ENCODE measurements at places on chromosomes 4 and X.

DNA sequence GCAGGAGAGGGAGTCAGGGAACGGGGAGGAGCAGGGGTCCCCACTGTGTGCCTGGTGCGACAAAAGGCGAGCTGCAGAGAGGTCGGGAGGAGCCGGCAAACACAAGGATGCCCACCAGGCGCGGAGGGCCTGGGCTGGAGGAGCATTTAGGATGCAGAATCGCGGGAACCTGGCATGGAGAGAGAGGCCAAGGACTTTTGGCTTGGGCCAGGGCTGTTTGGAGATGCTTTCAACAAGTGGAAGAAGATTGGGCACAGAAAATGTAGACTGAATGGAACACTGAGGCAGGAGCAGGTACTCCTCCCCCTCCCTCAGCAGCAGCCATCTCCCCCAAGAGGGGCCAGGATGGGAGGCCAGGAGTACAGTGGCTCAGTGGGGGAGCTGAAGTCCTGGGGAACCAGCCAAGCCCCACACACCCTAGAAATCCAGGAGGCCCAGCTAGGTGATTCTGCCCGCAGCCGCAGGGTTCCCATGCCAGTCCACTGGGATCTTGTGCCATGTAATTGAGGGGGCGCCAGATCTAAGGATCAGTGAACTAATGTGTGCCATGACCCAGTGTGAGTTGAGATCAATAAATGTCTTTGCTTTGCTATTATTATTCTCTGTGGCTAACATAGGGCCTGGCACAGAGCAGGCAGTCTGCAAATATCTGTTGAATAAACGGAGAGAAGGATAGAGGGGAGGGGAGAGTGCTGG, 1.1 kb upstream of the ABLIM2 start:
- no peak for DNase-seq

- DNase-seq = no peak
Measured at GRCh38 chr4:5545271-5545670, 163.1 kb downstream of the EVC2 start.

DNA sequence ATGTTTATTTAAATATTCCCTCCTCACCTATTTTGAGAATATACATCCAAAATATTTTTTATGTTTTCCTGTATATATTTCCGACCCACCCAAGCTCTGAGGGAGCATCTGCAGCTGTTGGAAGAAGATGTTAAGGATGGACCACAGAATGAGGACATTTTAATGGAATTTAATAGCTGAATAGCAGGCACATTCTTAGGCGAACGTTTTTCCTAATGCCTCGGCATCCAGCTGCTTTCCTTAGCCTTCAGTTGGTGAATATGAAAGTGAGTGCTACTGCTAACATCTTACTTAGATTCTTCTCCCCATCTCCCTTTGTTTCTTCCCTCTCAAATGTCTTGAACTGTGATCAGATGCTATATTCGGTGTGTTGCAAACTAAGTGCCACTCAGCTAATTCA, 158.0 kb upstream of the CTSO start:
- DNase-seq = no peak

DNA sequence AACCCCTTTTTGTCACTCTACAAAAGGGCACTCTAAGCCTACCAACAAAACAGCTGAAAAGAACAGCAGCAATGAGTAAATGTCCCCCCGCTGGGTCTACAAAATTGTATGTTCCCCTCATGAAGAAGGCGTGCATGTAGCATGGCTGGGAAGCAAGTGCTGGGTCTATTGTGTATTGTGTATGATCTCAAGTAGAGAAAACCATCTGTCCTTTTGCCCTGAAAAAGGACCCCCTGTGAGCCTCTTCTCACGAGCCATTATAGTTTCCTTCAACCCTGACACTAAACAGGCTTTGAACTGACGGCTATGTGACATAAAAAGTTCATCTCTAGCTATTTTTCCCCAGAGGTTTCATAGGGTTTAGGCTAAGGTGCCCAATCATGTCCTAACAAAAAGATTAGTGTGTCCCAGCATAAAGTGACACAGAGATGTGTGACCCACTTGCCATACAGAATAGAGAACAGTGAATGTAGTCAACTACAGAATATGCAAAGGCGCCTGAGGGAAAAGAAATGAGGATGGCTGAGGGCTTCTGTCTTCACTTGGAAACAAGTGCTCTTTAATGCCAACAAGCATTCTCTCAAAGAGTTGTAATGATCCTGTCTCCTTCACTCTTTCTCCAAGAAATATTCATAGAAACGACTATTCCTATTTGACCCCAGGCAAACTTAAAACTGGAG, 27.3 kb downstream of the COL25A1 start:
- DNase-seq = no peak

DNA sequence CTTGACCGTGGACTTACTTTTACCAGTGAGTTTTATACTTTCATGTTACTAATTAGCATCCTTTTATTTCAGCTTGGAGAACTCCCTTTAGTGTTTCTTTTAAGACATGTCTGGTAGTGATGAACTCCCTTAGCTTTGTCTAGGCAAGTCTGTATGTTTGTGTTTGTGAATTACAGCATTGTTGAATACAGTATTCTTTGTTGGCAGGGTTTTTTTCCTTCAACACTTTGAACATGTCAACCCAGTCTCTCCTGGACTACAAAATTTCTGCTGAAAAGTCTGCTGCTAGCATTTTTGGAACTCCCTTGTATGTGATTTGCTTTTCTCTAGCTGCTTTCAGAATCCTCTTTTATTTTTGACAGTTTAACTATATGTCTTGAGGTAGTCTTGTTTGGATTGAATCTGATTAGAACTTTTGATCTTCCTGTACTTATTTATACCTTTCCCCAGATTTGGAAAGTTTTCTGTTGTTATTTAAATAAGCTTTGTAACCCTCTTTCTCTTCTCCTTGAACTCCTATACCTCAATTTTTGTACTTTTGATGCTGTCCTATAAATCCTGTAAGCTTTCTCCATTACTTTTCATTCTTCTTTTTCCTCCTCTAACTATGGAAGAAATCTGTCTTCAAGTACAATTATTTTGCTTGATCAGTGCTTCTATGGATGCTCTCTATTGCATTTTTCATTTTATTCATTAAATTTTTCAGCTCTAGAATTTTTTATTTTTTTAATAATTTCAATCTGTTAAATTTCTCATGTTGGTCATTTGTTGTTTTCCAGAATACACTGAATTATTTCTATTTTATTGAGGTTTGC, 14.1 kb downstream of the PAPSS1 start:
- no peak for DNase-seq

- DNase-seq = no peak
Measured at GRCh38 chrX:40683245-40683644, 35.9 kb upstream of the CXorf38 start.

DNA sequence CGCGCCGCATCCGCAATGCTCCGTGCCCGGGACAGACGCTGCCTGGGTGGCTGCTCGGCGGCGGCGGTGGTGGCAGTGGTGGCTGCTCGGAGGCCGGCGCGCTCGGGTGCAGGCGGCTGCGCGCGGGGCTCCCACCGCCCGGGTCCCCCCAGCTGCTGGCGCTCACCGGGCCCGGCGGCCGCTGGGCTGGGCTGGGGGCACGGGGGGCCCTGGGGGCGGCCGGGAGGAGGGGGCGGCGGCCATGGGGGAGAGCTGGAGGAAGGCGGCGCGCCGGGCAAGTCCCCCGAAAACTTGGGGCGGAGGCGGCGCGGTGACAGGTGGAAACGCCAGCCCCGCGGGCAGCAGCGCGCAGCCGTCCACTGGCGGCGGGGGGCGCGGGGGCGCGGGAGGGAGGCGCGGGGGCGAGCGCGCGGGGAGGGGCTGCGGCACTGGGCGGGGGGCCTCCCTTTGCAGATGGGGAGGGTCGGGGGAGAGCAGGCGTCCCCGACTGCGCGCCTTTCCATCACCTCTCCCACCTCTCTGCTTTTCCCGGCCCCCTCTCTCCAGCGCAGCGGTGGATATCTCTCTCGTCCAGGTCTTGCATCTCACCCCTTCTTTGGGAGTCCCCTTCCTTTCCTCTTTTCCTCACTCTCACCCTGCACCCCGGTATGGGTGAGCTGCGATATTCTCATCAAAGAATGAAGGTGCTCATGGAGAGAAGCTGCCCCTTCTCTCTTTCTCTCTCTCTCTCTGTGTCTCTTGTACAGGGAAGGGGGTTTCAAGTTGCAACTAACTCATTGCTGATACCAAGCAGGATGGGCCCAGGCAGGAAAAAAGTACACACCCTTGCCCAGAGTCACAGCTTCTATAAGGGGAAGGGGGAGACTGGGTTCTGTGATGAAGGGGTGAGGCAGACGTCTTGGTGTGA, 83.7 kb upstream of the DHRSX start:
- DNase-seq = no peak

DNA sequence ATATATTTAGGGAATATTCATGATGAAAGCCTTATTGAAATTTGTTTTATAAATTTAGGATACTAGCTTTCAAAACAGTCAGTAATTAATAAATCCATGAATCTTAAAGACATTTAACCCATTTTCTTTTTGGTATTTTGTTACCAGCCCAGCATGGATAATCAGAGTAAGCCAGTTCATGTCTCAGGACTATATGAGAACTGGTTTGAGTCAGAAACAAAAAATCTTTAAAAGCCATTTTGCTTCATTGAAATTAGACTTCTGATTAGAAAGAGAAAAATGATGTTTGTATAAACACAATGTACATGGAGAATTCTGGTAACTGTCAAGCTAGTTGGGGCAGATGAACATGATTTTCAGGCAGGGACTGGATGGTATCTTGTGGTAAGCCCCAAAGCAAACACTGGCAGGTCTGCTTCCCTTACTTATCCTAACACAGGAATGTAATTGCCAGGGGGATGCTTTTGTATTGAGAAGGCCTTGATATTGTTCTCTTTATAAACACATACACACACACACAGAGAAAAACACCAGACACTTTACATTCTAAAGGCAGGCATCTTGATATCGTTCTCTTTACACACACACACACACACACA, 9.4 kb downstream of the ARHGAP10 start:
- no peak for DNase-seq

DNA sequence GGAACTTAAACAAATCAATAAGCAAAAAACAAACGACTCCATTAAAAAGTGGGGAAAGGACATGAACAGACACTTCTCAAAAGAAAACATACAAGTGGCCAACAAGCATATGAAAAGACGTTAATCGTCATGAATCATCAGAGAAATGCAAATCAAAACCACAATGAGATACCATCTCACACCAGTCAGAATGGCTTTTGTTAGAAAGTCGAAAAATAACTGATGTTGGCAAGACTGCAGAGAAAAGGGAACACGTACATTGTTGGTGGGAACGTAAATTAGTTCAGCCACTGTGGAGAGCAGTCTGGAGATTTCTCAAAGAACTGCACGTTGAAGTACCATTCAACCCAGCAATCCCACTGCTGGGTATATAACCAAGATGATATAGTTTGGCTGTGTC, 23.7 kb downstream of the NEUROG2 start:
- no peak for DNase-seq

GRCh38 chr4:183445097-183445428, 627 bp downstream of the CDKN2AIP start:
- peak; percentile 23 for DNase-seq

DNA sequence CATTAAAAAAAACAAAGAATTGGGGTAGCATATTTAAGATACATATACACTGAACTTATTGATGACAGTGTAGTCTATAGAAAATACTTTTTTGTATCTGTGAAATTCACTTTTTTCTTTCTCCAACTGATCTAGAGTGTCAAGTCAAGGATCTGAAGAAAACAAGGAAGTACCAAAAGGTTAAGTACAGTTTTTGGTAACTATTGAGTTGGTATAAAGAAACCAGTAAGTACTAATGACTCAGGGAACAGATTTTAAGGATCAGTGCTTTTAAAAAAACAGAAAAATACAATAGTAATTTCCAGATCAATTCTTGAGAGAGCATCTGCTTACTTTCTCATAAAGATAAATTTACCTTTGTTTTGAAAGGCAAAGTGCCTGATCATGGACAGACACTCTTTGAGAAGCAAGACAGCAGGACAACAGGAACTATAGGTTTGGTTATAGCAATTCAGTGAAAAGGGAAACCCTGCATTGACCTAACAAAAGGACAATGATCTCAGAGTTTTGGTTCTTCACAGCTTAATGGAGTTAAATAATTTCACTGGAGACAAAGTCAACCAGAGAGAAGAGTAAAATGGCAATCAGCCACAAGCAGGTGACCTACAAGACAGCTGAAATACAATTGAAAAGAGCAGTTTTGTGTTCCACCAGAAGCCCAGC, 23.4 kb downstream of the TRMT10A start:
- no peak for DNase-seq

GRCh38 chrX:130645955-130646583, 244.3 kb downstream of the RBMX2 start:
- no peak for DNase-seq

- DNase-seq = no peak
Measured at GRCh38 chrX:65644621-65645289, 22.7 kb upstream of the MSN start.

- DNase-seq = no peak
Measured at GRCh38 chrX:23887451-23887850, 20.3 kb downstream of the APOO start.

GRCh38 chr4:139740531-139741041, 75.0 kb downstream of the MGST2 start:
- DNase-seq = no peak

- no peak for DNase-seq
Measured at GRCh38 chrX:130167040-130167439, 1.4 kb upstream of the AIFM1 start.

GRCh38 chr4:185183622-185184281, 20.0 kb downstream of the CFAP97 start:
- peak; percentile 27 for DNase-seq

DNA sequence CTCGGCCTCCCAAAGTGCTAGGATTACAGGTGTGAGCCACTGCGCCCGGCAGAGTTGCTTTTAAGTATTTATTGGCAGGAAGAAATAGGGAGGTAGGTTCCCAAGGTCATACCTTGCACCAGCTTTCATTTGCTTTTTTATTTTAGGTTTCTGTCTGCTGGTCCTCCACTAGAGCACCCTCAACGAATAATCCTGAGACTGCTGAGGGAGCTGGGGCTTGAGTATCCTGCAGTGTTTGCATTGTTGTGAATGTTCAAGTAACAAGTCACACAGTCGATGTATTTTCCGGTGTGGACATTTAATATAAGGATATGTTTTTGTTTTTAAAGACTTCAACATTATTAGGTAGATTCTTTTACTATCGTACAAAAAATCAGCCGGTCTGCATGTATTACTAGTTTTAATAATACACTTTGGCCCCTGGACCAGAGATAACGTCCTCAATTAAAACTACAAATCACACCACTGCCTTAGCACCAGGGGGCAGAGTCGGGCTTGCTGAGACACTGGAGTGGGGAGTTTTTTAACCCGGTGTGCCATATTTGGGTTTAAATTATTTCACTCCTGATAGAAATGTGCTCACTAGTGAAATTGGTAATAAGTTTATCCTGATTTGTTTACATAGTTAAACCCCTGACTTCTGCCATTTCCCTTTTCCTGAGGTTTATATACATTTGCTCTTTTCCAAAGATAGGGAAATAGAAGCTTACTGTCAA, 11.6 kb downstream of the SMIM20 start:
- no peak for DNase-seq

- DNase-seq = no peak
Measured at GRCh38 chr4:139665079-139665689, 435 bp upstream of the MGST2 start.

GRCh38 chr4:166165829-166166420, 292.9 kb downstream of the TLL1 start:
- DNase-seq = peak; percentile 9

GRCh38 chr4:55568905-55569504, 22.3 kb upstream of the CLOCK start:
- DNase-seq = no peak

- DNase-seq = no peak
Measured at GRCh38 chr4:8867624-8868320, 3.9 kb downstream of the HMX1 start.

GRCh38 chr4:169225812-169226211, 44.9 kb downstream of the SH3RF1 start:
- DNase-seq = no peak

- DNase-seq = no peak
Measured at GRCh38 chr4:97411356-97411755, 731.9 kb downstream of the STPG2 start.

- DNase-seq = peak; percentile 41
Measured at GRCh38 chr4:153153339-153153871, 50.8 kb upstream of the TRIM2 start.

Measured in progenitor cell of endocrine pancreas (in vitro differentiated cells).